SIG-M5 (cell line): ENCODE measurements at places on chromosomes 12 and 14.

DNA sequence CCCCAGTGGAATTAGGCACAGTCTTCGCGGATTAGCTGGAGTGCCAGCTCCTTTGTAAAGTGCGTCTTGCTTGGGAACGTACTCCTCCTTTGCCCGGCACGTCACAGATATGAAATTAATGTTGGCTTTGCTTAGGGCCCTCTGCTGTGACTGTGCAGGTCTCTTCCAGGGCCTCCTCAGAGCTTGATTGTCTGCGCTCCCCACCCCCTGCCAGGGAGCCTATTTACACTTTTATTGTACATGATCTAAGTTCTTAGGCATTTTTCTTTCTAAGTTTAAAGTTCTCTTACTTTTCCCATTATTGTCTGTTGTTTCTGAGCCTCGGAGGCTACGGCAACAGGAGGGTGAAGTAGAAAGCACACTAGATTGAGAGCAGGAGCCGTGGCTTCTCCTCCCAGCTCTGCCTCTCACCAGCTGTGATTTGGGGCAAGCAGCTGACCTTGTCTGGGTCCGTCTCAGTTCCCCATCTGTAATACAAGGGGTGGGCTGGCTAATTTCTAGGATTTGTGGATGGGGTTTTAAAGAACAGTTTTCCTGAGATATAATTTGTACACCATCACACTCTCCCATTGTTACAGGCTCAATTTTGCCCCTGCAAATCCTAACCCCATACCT is 81.8 kb downstream of the TSPAN9 start:
- DNase-seq, result no peak

- DNase-seq, result no peak
These were observed 277.4 kb downstream of the BCL11B start for GRCh38 chr14:98994561-98994960.

GRCh38 chr12:103852498-103852997 is 11.5 kb upstream of the NT5DC3 start:
- no peak for DNase-seq

DNA sequence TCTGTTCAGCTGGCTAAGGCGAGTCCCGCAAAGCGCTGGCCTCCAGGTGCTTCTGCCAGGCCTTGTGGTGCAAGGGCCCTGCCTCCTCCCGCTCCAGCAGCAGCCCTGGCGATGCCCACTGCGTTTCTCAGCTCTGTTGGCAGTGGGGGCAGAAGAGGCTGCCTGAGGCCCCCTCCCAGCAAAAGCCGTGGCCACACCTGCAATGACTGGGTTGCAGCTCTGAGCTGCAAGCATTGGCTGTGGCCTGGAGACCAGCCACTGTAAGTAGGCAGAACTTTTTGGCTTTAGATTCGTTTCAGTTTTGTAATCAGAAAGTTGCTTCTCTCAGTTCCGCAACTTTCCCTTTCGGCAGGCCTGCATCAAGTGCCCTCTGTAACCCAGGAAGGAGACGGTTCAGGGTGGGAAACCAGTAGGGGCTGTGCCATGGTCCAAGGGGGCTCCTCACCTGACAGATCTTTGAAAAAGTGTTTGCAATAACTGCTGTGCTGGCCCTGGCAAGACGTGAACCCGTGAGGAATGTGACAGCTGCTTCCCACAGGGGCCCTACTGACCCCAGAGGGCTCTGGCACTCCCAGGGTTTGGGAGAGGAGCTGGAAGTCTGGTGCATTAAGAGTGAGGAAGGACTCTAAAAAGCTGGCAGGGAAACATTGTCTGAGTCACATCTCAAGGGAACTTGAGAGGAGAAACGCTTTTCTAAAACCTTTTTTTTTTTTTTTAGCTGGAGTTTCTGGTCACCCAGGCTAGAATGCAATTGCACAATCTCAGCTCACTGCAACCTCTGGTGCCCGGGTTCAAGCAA is 54.5 kb upstream of the MAX start:
- no peak for DNase-seq

DNA sequence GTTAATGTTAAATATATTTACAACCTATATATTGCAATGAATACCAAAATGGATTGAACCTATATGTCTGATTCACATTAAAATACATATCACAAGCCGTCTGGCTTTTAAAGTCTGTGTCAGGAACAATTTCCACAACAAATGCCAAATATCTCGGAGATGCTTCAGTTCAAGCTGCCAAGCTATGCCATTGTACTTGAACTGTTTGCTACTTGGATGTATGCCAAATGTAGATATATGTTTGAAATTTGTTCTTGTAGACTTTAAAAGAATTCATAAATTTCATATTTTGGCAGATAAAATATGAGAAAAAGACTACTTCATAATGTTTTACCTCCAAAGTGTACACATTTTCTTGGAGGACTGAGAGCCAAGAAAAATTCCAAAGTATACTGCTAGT is 37.0 kb downstream of the WASHC3 start:
- no peak for DNase-seq

- no peak for DNase-seq
These were observed 648 bp downstream of the CHD4 start for GRCh38 chr12:6606331-6607131.

- no peak for DNase-seq
These were observed 5.6 kb downstream of the MARCHF9 start for GRCh38 chr12:57760347-57760982.

GRCh38 chr12:72989458-72989947 is 717.3 kb downstream of the TRHDE start:
- DNase-seq, result no peak

DNA sequence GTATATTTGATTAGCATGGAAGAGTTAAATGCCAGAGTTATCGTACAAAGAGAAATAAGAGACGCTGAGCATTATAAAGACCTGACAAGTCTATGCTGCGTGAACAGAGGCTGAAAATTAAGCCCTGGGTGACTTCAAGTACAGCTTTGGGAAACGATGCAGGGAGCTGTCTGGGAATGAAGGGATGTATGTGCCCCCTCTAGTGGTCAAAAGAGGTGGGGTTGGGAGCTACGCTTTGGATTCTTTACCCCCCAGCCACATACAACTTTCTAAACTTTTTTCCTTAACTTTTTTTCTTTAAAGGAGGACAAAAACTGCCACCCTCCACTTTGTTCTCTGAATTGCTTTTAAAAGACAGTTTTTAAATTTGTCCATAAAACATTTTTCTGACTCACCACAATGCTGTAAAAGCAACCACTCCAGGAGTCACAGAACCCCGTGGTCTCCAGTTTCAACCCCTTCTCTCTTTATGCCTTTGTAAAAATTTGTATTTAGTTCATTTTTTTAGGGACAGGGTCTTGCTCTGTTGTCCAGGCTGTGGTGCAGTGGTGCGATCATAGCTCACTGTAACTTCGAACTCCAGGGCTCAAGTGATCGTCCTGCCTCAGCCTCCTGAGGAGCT is 59.4 kb downstream of the ZNF664 start:
- no peak for DNase-seq

- peak; percentile 91 for DNase-seq
These were observed 1.3 kb upstream of the NCOR2 start for GRCh38 chr12:124568431-124569374.

DNA sequence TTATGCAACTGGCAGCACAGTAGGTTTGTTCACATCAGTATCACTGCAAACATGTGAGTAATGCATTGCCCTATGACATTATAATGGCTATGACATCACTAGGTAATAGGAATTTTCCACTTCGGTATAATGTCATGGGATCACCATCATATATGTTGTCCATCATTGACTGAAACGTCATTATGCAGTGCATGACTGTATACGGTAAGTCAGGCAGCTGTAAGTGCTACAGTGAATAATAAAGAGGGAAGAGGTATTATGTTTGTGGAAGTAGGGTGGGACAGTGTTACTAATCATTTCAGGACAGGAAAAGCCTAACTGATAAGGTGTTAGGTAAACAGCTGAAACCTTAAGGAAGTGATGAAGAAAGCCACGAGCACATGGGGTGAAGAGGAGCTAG is 68.1 kb downstream of the ANO4 start:
- no peak for DNase-seq

DNA sequence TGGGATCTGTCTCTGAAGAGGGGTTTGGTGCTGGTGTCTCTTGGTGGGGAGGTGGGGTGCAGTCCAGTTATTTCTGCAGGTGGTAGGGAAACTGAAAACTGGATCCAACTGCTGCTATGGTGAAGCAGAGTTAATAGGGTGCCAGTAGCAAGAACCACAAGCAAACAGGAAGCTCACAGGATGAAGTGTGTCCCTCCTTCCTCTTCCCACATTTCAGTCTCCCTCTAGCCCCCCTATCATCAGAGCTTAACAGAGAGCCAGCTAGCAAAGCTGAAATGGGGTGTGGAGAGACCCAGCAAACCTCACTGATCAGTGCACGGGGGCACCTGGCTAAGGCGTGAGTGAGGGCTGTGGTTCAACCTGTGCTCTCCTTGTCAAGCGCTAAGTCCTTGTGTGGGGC is 69.1 kb upstream of the C12orf71 start:
- DNase-seq, result no peak

DNA sequence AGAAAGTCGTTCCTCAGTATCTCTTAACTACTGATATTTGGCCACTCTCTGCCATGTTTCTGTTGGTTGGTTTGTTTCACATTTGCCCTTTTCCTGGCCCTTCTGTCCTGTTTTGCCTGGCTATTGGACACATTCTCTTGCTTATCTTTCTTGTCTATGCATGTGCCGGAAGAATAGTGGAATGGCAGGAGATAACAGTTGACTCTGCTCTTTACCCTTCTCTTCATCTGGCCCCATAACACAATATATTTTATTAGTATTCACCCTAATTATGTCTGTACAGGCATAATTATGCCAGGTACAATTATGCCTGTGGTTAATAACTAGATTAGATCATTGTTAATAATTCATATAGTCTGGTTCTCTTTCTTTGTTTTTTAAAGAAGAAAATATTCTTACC is 243.5 kb upstream of the LMO3 start:
- no peak for DNase-seq

DNA sequence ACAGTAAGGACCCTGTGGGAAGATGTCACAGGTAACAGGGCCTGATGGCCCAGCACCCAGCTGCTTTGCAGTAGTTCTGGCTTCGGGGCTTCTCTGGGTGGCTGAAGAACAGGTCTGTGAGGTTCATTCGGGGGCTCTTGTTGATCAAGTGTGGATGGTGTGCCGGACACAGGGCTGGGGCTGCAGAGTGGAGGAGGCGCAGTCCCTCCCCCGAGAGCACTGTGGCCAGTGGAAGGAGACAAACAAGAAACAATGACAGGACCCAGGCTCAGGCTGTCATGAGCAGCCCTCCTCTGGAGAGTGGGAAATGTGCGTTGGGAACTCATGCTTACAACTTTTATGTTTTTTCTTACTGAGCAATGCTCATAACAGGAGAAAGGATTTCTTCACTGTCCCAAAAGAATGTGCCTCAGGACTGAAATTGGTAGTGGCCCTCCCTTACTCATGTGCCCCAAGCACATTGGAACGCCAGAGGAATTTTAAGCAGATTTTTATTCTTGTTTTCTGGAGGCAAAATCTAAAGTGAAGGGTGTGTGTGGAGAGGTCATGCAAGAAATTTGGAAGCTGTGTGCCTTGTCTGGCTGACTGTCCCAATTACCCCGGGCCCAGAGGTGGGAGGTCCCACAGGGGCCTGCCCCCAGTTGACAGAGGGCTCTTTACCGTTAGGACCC is 233.8 kb downstream of the CACNA1C start:
- no peak for DNase-seq

GRCh38 chr12:650983-651382 is 12.3 kb downstream of the NINJ2 start:
- no peak for DNase-seq

GRCh38 chr14:22106700-22107697 is 433.4 kb upstream of the OR4E1 start:
- DNase-seq, result no peak

DNA sequence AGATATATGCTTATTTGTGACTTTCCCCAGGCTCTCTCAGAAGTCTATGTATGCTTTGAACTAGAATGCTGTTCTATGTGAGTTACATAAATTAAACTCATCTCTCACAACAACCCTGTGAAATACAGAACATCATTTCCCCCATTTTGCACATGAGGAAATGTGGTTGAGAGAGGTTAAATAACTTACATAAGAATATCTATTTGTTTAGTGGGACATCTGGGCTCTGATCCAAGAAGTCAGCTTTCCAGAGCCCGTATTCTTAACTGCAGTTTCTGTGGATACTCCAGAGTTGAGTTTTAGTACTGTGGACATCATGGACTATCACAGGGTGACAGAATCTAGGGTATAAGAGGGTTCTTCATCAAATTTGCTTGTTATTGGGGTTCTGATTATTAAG is 242.5 kb upstream of the ARHGAP5 start:
- no peak for DNase-seq

- DNase-seq, result no peak
These were observed 313.9 kb downstream of the CACNA1C start for GRCh38 chr12:2366711-2367110.

DNA sequence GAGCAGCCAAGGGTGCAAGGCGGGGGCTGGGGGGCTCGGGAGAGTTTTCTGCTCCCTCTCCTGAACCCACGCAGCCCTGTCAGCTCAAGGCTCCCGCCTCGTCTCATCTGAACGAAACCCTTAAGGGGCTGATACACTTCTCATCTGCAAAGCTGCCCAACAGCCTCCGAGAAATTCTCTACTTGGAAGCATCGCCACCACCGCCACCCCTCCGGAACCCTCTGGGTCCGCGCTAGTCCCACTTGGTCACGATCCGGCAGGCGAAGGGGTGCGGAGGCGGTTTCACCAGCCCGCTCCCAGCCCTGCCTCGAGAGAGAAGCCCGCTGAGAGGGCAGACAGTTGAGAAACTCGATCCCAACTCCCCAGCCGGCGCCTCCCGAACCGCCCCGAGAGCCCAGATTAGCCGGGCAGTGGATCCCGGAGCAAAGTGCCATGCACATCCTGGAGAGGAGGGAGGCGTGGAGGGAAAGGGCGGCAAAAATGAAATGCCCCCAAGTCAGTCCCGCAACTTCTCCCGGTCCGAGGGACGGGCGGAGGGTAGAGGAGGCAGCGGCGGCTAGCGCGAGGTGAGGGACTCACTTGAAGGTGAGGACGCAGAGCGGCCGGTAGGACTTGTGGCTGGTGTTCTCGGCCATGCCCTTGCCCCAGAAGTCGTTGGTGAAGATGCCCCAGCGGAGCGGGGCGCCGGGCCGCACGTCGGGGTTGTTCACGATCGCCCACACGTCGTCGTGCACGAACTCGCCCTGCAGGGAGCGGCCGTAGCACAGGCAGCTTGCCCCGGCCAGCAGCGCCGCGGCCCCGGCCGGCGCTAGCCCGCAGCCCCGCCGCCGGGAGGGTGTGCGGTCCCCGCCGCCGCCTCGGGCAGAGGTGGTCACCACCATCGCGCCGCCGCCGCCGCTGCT is 620 bp downstream of the TMTC1 start:
- no peak for DNase-seq

- no peak for DNase-seq
These were observed 51.1 kb upstream of the KRAS start for GRCh38 chr12:25301798-25302197.

GRCh38 chr12:52121824-52122539 is 42.5 kb downstream of the SMIM41 start:
- DNase-seq, result no peak

DNA sequence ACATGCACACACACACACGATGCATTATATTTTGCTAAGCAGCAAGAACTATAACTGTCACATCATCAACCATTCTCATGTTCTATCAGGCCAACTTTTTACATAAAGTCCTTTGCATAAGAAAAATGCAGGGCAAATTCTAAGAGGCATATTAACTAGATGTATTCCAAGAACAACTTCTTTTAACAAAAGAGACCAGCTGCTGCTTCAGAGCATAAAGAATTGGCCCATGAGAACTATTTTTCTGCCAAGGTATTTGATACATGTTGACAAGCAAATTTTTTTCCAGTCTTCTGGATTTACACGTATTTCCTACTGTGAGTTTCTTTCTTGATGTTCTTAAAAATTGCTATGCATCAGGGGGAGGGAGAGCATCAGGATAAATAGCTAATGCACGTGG is 27.2 kb downstream of the GLT8D2 start:
- DNase-seq, result no peak
